Fibroblast of gingiva (primary cell): ENCODE measurements at places on chromosomes 11 and 22.

DNA sequence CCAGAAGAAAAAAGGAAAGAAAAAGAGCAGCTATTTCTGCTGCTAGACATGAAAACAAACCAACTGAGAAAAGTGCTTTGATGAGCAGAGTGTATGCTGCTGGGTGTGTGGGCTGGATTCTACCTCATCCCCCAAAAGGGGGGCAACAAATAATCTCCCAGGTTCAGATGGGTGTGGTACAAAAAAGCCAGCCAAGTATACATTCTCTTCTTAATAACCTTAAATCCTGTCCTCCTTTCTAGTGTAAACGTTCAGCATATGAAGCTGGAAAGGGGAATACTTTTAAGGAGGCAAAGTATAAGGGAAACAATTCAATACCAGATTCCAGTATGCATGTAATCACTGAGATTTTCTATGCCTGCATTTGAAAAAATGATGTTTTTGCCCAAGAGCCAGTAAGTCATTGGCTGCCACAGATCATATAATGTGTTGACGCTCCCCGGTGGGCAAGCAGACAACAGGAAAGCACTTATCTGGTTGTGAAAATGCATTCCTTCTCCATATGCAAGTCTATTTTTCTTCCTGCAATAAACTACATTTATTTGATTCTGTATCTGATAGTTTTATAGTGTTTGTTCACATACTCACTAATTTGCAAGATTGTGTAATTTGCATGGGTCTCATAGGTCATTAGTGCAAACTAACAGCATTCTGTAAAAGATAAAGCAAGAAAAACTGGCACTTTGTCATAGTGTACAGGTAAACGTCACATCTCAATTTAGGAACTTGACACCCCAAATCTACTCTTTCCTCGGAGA, 201.1 kb downstream of the CADM1 start:
- DNase-seq = no peak

DNA sequence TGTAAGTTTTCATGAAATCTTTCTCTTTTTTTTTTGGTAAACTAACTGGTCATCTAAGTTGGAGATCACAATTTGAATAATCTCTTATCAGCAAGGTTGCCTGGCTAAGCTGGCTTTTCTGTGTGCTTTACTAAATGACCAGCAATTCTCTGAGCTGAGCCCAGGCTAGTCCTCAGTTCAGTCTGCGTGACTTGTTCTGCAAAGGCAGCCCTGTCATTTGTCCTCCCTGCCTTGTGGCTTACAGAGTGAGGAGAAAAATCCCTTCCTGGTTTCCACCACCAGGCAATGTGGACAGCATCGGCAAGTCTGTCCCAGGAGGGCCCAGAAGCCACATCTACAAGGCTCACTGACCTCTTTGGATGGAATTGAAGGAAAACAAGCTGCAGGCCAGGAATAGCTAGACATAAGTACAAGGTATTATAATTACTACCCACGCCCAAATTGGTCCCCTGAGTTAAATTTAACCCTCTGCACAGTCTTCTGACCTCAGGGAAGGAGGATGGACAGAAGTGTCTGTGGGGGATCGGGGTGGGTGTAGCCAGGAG, 108.6 kb downstream of the SCN3B start:
- no peak for DNase-seq

DNA sequence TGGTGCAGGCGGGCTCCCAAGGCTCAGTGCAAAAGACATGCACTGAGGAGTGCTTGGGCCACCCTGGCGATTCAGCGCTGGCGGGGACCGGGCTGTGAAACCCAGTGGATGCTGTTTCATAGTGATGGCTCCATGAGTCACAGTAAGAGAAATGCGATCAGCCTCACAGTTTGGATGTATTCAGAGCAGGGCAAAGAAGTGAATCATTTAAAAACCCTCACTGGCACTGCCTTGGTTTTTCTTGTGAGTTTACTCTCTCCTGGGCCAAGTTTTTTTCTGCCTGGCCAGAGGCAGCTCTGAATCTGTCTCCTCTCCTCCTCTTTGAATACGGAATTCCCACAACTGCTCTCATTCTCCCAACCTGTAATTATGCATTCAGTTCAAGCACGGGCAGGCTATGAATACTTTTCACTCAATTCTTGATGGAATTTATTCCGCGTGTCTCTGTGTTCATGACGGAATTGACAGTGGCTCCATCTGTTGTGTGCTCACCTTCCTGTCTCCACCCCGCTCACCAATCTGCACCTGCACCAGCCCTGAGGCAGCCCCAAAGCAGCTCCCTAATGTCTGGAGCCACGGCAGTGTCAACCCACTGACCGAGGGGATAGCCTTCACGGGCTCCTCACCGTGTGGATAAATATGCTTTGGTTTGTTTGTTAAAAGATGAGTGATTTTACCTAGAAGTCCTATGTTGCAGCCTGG, 14.9 kb downstream of the ADAMTS8 start:
- peak; percentile 88 for DNase-seq

GRCh38 chr11:131622193-131622592, 251.8 kb downstream of the NTM start:
- no peak for DNase-seq

- DNase-seq = no peak
Measured at GRCh38 chr11:1167751-1168231, 10.0 kb downstream of the MUC5AC start.

DNA sequence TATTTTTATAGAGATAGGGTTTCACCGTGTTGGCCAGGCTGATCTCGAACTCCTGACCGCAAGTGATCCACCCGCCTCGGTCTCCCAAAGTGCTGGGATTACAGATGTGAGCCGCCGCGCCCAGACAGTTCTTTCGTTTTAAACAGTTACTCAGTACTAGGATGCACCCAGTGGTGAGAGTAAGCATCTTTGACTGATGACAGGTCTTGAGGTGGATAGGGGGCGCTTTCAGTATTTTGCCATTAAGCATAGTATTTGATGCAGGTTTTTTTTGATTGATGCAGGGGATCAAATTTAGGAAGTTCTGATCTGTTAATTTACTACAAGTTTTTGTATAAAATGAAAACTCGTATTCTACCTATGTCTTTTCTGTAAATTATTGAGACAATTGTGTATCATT, 13.2 kb upstream of the TRIM34 start:
- no peak for DNase-seq

GRCh38 chr22:25202290-25202921, 2.7 kb downstream of the CRYBB3 start:
- peak; percentile 42 for DNase-seq

DNA sequence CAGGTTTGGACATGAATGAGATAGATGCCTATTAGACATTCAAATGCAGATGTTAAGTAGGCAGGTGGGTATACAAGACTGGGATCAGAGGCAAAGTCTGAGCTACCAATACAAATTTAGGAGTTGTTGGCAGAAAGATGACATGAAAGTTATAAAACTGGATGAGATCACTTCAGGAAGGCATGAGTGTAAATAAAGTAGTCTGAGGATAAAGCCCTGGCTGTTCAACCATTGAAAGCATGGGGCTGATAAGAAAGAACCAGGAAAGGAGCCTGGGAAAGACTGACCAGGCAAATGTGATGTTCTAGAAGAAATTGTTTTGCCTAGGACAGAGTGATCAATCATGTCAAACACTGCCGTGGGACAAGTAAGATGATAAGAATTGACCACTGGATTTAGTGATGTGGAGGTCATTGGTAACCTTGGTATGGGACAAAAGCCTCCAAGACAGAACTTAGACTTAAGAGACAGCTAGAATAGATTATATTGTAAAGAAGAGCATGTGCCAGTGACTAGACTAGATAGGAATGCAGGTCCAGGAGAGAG, 98.5 kb downstream of the EHF start:
- no peak for DNase-seq

DNA sequence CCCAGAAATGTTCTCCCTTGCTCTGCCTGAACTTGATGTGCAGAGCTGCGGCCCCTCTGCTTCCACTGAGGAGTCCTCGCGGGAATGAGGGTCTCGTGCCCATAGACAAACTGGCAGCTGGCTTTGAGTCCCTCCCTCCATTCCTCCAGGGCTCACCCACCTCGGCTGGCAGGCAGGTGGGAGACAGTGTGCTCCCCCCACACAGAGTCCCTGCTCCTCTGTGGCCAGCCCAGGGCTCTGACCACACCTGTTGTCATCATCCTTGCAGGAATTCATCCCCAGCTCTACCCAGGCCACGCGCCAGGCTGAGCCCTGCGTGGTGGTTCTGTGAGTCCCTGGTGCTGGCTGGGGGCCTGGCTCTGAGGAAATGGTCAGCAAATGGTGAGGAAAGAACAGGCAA, 521.9 kb downstream of the TBC1D22A start:
- DNase-seq = no peak

GRCh38 chr11:87659807-87660206, 515.4 kb downstream of the RAB38 start:
- DNase-seq = no peak

- no peak for DNase-seq
Measured at GRCh38 chr22:34294986-34295385, 374.7 kb upstream of the LARGE1 start.

- DNase-seq = peak; percentile 87
Measured at GRCh38 chr22:41946629-41947423, at the start of gene CENPM. Gene CENPM (minus strand): TSS chr22:41947152. CDS start chr22:41947076, 76 bp downstream.

DNA sequence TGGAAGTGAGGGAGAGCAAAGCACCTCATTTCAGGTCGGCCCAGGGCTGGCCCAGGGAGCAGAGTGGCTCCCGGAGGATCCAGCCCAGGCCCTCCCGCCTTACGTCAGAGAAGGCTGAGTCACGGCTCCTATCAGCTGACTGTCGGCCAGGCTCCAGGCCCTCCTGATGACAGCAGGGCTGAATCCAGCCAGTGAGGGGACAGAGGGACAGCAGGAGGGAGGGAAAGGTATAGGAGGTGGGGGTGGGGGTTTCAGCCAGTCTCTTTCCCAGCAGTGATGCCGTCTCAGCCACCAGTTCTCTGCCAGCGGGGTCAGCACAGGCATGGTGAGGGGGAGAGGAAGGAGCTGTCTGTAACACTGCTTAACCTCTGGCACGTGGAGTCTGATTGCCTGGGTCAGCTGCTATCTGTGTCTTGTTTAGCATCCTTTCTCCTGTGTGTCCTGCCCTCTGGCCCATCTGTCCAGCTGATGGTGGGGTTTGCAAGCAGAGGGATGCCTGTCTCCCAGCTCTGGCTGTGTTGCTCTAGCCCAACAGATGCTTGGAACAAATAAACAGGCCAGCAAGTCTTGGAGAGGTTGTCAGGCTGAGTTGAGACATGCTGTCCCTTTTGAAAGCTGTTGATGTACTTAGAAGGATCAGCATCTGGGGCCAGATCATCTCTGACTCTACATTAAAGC, 74.0 kb downstream of the ADAMTS15 start:
- peak; percentile 83 for DNase-seq

DNA sequence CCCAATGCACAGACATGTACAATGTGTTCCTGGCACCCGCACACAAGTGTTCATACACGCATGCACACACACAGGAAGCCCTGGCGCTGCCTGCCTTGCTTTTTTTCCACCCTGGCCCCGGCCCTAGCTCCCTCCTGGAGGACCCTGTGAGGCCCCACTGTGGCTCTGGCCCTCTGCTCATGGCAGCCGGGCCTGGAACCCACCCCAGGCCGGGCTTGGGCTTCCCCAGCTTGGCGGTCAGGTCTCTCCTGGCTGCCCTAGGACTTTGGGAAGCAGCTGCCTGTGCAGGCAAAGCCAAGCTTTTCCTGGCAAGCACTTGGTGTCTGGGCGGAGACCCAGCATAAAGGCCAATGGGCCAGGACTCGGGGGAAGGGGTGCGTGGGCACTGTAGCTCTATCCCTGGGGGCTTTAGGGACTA, 30.5 kb downstream of the CD82 start:
- DNase-seq = peak; percentile 22

GRCh38 chr22:39254789-39255298, 10.1 kb upstream of the PDGFB start:
- no peak for DNase-seq

DNA sequence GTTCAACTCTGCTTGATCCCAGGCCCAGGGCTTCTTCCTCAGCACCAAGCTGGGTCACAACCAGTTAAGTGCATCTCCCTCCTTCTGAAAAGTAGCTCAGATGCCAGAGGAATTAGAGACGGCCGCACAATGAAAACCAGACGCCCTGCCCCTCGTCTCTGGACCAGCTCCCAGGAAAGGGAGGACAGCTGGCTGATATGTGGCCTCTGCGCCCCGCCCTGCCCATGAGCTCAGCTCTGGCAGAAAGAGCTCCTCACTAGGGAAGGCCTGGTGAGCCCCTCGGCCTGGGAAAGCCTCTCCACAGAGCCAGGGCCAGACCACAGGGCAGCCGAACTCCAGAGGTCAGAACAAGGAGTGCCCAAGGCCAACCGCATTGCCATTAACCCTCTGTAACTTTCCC, 18.1 kb upstream of the SCGB1A1 start:
- peak; percentile 90 for DNase-seq

DNA sequence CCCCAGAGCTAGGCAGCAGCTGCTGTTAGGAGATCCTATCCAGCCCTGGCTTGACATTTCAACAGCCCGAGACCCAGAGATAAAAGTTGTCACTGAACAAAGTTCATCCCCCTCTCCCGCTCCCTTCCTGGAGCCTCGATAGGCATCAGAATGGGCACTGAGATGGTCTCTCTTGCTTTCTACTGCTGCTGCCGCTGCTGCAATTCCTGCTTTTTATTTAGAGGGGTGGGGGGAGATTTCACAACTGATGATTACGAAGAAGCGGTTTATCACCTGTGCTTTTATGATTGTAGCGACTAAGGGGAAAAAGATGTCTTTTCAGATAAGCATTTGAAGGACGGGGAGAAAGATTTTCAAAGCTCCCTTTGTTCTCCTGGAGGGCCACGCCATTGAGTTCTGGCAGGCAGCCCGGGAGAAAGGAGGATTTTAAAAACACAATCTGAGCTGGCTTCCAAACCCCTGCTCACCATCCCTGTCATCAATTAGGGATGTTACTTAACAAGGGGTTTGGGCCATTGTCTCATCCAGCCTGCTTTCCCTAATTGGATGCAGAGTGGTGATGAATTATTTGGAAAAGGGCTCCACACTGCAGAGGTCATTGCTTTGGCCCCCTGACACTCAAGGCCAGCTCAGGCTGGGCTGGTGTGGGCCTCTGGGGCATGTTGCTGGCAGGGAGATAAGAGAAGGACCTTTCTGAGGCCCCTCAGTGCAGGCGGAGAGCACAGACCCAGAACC, 344.7 kb downstream of the BUD13 start:
- DNase-seq = no peak

DNA sequence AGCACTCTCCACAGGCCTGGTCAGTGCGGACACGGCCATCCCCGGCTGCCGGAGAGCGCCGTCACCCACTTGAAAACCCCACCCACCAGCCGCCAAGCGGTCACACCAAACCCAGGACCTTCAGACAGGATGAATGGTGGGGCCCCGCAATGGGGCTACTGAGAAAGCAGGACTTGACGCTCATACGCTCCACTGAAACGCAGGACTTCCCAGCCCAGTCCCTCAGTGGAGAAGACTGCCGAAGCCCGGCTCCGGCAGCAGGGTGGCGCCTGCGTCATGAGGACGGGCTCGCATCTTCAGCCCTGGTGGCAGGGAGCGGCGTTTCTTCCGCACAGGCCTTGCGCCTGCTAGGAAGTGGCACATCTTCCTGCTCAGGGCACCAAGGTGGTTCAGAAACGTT, 15.3 kb upstream of the PHLDA2 start:
- DNase-seq = no peak

- DNase-seq = no peak
Measured at GRCh38 chr11:64466115-64466718, 107.3 kb downstream of the RPS6KA4 start.
